Activated CD4-positive, alpha-beta T cell treated with anti-CD3 and anti-CD28 coated beads, Interleukin-2, Interleukin-4, amounts not matched to agents 100 ng/mL and 50 ng/mL, durations not matched to agents 16 hours and 8 hours (primary cell): ENCODE measurements at places on chromosomes 4 and X.

DNA sequence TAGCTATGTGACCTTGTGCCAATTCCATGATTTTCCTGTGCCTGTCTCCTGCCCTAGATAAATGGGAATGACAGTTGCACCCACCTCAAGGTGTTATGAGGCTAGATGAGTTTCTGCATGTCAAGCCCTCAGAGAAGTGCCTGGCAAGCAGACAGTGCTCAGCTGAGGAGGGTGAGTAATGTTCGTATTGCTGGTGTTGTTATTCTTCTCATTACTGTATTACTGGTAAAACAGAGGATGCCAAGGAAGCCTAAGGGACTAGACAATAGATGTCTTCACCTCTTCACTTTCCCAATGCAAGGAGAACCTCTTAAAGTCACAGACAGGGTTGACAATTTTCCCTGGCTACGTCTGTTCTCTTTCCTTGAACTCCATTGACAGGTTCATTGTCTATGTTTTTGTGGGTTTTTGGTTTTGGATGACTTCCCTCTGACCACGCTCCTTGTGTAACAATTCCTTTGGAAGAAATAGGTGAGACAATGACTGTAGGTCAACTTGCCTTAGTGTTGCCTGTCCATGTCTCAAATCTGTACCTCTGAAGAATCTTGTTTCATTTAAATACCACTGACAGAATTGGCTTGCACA, 19.2 kb downstream of the ETDC start:
- no peak for DNase-seq

DNA sequence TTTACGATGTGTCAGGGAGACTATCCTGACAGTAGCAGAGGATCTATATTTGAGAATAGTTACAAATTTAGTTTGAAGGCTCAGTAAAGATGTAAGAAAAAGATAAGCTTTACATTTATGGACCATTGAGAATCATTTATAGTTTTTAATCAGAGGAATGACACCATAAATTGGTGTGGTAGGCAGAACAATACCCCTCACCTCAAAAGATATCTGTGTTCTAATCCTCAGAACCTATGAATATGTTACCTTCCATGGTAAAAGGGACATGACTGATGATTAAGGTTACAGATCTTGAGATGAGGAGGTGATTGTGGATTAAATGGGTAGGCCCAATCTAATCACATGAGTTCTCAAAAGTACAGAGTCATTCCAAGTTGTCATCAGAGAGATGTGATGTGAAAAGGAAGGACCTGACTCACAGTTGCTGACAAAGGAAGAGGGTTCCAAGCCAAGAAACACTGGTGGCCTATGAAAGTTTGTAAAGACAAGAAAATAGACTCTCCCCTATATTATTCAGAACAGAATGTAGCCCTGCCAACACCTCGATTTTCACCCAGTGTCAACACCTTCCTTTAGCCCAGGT, 27.0 kb downstream of the EREG start:
- DNase-seq, result no peak

GRCh38 chrX:1321674-1322073, 14.9 kb upstream of the IL3RA start:
- DNase-seq, result no peak

DNA sequence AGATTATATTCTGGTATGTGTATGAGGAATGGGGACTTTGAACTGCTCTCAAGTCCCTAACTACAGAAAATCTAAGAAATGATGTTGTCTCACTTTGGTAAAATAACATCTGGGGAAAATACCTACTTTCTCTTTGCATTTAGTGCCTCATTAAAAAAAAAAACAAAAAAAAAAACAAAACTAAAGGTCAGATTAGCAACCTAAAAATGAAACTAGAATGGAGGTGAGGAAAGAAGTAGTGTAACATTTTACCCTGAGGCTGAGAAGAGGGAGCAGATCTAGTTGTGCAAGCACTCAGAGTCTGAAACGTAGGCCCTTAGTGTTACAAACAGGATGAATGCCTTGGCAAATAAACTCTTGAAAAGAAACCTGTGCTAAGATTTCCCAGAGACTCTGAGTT, 56.0 kb downstream of the VGLL1 start:
- DNase-seq, result peak; percentile 64

DNA sequence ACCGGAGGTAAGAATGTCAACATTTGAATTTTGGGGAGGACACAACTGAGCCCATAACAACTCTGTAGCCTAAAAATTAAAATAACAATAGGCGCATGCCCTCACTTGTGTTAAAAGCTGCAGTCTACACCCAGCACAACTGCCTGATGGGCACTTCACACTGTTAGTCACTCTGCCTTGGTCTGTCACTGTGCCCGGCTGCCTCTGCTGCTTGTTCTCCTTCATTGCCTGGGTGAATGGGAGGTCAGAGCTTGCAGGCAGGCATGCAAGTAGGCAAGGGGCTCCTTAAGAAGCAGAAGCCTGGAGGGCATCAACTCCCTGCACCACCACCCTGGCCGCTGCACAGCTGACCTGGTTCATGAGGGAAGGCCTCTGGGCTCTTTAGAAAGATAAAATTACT, 374.8 kb downstream of the MID1IP1 start:
- DNase-seq, result no peak

DNA sequence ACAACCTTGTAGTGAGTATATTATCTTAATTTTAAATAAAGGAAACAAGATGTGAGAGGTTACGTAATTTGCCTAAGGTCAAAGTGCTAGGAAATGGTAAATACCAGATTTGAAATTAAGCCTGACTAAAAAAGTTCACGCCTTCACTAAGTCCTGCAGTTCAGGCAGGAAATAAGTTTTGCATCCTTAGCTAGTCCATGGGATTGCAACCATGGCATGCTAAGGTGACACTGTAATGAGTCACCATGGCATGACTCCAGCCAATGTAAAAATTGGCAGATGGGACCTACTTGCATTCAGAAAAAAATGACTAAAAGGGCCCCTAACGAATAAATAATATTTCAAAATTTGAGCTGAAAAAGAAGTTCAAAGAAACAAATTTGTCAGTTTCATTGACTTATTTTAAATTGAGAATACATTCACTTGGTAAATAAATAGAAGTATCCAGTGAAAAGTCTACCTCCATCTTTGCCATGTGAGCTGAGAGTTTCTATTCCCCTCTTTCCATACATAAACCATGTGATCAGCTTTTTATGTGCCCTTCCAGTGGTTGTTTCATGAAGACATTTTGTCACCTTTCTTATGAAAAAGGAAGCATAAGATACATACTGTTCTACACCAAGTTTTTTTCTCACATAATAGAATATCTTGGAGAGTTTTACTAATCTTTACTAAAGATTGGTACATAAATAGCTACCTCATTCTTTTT, 72.4 kb downstream of the ANKRD50 start:
- DNase-seq, result no peak

DNA sequence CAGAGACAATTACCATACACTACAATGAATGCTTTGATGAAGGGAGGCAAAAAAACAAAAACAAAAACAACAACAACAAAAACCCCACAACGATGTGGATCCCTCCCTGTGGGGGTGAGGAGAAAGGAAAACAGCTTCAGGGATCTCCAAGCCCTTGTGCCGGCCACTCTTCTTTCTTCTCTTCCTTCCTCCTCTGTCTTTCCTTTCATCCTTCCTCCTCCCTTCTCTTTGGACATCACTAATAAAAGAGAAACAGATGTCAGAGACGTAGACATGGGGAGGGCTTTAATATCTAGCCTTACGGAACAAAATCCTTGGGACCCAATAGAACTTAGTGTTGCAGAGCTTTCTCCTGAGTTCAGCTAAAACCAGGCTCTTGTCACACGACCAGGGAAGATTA, 18.8 kb upstream of the STX18 start:
- no peak for DNase-seq

GRCh38 chr4:174365018-174365587, 81.4 kb downstream of the CEP44 start:
- peak; percentile 32 for DNase-seq

GRCh38 chr4:20432088-20432487, 180.4 kb downstream of the SLIT2 start:
- DNase-seq, result no peak

DNA sequence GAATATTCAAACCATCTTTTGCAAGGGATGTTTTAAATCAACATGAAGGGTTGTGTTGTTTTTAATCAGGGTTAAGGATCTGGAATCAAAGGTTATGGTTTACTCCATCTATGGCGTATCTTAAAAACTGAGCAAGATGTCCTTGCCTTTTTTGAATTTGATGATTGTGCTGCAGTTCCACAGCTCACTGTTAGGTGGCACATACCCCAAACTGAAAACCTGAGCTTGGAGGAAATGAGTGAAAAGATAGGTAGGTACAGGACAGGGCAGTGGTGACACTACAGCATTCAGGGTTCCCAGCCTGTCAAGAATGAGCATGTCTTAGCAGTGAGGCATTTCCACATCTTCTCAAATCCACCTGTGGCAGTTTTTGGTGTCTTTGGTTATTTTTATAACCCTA, 13.1 kb upstream of the EOLA1 start:
- peak; percentile 64 for DNase-seq

GRCh38 chr4:165757451-165757850, 115.6 kb upstream of the TLL1 start:
- DNase-seq, result no peak

DNA sequence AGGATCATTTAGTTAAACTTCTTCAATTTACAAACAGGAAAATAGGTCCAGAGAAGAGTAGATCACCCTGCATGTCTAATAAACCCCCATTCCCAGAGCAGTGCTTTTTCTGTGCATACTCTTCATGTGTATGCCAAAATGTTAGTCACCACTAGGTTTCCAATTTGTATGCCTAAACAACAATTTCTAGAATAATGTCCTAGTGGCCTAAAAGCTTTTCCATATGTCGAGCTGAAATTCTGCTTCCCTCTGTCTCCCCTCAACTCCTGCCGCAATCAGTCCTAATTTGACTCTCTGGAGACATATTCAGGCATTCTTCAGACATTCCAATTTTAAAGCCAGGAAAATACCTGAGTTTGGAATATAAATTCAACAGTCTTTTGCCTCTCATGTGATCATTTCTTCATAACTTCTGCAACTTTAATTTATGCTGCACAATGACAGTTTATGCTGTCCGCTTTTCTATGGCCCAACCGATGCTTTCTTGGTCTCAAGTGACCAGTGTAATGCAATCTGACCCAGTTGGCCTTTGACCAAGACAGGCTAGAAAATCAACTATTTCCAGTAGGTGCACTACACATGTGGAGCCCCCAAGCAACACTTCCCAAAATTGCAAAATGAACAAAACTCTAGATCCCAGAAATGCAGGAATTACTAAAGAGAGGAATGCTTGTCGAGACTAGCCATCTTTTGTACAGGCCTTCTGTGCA, 122.9 kb upstream of the FMR1 start:
- DNase-seq, result no peak

DNA sequence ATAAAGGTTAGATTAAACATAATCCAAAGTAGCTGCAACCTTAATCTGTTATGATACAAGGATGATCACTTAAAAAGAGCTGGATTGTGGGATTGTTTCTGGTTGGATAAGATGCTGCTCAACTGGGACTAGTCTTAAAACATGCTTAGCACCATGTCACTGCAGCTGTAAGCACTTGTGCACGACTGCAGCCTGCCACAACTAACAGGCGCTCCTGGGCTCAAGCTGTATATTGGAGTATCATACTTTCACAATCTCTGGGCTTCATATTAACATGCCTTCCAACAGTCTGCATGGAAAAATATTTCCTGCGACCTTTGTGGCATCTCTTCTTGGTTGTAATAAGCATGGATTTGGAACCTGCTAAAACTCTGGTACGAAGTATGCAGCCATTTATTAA, 493.0 kb upstream of the PITX2 start:
- DNase-seq, result no peak

- peak; percentile 43 for DNase-seq
These were observed 3.6 kb downstream of the OTUD4 start for GRCh38 chr4:145176641-145177432.

DNA sequence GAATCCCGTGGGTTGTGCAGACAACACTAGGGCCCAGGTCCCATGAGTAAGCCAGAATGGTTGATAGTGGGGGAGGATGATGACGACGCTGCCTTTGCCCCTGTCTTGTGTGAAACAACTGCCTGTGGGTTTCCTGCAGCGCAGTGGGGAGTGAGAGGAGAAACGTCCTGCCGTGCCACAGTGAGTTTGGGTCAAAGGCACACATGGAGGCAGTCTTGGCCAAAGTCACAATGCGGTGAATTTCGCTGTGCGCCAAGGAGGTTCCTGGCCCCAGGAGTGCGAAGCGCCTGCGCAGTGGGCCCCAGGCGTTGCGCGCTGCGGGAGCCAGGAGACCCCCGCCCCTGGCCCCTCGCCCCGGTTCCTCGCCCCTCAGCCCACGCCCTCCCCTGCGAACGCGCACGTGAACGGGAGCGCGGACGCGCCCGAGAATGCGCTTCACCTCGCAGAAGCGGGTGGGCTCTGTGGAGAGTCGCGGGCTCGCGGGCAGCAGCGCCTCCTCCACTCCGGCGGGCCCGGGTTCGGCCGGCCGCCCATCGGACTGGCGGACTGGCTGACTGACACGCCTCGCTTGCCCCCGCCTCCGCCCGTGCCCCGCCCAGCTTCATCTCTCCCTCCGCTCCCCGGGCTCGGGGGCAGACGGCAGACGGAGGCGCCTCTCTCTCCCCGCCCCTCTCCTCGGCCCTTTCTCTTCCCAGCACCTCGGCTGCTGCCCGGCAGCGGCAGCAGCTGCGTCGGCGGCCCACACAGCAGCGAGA, at the start of gene NUDT10:
NUDT10 (plus strand) TSS at position 635 of the 755 bp plus-strand sequence. CDS start 144 bp downstream, outside the sequence.
- DNase-seq, result peak; percentile 5

DNA sequence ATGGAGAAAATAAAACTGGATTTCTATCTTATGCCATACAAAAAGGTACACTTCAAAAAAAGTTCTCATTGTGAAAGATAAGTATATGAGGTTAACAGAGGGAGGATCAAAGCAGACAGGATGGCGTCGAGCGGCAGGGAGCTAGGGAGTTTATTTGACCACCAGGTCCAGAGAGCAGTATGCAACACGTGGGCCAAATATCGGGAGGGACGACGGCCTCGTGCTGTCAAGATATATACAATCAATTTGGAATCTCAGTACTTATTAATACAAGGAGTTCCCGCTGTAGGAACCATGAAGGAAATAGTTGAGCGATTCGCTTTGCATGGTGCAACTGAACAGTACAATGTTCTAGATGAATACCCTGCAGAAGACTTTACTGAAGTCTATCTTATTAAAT, 1069.4 kb upstream of the INTU start:
- DNase-seq, result no peak

- DNase-seq, result no peak
These were observed 7.6 kb downstream of the SEPTIN11 start for GRCh38 chr4:76957004-76957738.

DNA sequence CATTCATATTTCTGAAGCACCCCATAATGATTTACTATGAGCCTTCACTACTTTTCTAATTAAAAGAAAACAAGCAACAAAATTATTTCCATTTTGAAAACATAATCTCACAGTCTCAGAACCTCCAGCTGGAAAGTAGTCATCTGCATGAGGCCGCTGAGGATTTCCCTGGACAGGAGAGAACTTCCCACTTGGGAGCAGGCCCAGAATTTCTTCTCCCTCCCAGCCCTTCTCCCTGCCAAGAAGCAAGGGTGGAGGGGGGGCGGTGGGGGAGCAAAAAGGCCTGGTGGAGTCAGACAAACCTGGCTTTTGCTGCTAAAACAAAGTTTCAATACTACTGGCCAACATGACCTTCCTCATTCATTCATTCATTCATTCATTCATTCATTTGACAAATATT, 167.3 kb downstream of the PJA1 start:
- no peak for DNase-seq

GRCh38 chr4:21046141-21046540, 345.9 kb downstream of the PACRGL start:
- DNase-seq, result no peak
